ENCODE measurements at places on chromosomes 1 and 21. TPM values are rescaled to one million over a fixed set of nuclear protein-coding genes. Genes with fewer than 3 reads are reported as not detected.

Gene WDR3
- total RNA-seq: 20.6 TPM

GRCh38 chr1:147892216-147892615 is 10.4 kb upstream of the GJA8 start:
- H3K36me3 ChIP-seq: no peaks in the 10 kb centered on the region
- no peaks in the 10 kb centered on the region for H3K4me1 ChIP-seq
- DNase-seq: no peak
- H3K27me3 ChIP-seq: no peaks in the 10 kb centered on the region

Gene NLRP3
- 1.4 TPM for total RNA-seq

GRCh38 chr1:111471538-111471937 is 2.2 kb upstream of the C1orf162 start:
- no peaks in the 10 kb centered on the region for H3K27me3 ChIP-seq
- H3K27ac ChIP-seq: no peak overlapping the region
- DNase-seq: no peak
- H3K4me1 ChIP-seq: no peaks in the 10 kb centered on the region
- H3K4me3 ChIP-seq: no peak overlapping the region

DNA sequence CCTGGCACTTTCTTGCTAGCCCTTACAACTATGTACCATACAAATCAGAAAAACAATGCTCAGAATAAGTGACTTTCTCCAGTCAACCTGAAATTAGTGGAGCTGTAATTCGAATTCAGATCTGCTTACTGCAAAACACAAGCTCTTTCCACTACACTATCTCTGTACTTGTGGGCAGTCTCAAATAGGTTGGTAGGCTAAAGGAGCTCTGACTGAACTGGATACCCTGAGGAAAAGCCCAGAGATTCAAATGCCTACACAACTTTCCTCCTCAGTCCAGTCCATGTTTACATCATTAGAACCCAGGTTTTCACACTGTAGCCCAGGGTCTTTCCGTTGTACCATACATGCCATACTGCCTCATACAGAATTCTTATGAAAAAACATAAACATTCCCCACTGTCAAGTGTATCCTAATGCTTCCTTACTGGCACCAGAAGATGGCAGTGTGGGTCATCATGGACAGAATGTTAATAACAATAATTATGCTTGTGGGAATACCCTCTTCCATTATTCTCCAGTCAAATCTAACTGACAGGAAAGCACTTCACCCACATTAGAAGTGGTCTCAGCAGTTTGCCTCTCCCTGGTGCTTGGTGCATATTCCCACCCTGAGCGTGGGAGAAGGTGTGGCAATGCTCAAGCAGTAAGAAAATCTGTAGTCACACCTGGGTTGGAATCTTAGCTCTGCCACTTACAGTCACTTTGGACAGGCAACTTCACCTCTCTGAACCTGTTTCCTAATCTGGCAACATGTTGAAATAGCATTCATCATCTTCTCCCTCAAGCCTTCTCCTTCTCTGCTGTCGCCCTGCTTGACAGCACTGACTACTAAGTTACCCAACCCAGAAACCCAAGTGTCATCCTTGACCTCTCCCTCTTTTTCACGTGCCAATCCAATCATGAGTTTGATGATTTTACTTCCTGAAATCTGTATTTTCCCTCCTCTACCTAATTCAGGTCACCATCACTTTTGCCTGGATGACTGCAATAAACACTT is 14.4 kb upstream of the ZFYVE9 start:
- H3K27me3 ChIP-seq: no peaks in the 10 kb centered on the region
- no peak overlapping the region for H3K27ac ChIP-seq
- H3K4me3 ChIP-seq: no peak overlapping the region
- no peaks in the 10 kb centered on the region for H3K36me3 ChIP-seq

DNA sequence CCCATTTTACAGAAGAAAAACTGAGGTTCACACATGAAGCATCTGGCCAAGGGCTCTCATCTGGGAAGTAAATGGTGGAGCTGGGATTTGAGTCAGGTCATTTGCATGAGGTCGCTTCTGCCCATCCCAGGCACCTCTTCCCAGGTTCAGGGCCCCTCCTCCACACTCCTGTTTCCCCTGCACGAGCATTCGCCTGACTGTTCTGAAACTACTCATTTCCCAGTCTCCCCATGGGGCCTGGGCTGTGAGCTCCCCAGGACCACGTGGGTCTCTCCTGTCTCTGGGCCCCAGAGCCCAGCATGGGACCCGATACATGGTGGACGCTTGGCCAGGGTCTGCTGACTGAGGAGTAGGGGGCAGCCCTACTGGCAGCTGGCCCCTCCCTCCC is 360.8 kb downstream of the MATN1 start:
- no peak for DNase-seq
- no peaks in the 10 kb centered on the region for H3K27me3 ChIP-seq
- no peaks in the 10 kb centered on the region for H3K36me3 ChIP-seq
- H3K4me1 ChIP-seq: no peaks in the 10 kb centered on the region

Gene OR2T11
- total RNA-seq: not detected

Measured in prostate gland (tissue), 2 donors.